MCF 10A (cell line): ENCODE measurements at places on chromosomes 16 and 17.

DNA sequence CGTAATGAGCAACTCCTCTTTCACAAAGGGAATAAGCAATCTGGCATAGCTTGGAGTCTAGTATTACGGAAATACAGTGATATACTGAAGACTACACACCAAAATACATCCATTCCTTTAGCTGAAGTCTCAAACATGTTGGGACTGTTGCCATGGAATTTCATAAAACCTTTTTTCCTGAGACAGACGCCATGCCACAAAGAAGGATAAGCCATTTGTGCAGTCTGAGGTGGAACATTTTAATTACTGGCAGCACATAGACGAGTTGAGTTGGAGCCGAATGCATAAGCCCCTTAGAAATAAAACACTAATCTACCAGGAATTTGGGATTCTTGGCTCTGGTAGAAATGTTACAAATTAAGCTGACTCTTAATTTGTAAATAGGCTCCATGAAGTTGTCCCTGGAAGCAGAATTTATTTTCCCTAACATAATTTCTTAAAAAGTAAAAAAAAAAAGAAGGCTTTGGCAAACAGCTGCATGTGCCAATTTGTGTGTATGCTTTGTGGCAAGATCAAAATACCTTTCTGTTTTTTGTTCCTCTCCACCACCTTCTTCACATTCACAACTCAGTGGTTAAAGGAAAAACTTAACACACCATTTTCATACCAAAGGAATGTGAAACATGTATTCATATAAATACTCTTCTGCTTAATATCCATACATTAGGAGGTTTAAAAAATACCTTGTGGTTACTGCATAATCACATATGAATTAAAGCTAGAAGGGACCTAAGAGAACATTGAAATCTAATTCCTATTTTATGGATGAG is 25.5 kb downstream of the GRB7 start:
- H3K4me1 ChIP-seq = no peaks in the 10 kb centered on the region
- H3K4me3 ChIP-seq = no peak overlapping the region
- no peak for DNase-seq
- peaks cover 5% of the 10 kb centered on the region for H3K36me3 ChIP-seq
- no peak overlapping the region for H3K27ac ChIP-seq

- H3K27ac ChIP-seq = no peak within 1 kb of the TSS
- no peak within 1 kb of the TSS for H3K4me3 ChIP-seq
- H3K36me3 ChIP-seq = peaks cover 56% of the 10 kb centered on the region
Observed at GRCh38 chr17:42844271-42844670, at the start of gene AOC2. TSS of gene AOC2 (plus strand) at chr17:42844580. CDS start at chr17:42844627, 47 bp downstream.

GRCh38 chr17:50187394-50187725 is 14.1 kb downstream of the COL1A1 start:
- DNase-seq = no peak
- H3K36me3 ChIP-seq = peaks cover 20% of the 10 kb centered on the region
- H3K27ac ChIP-seq = no peak overlapping the region
- no peak overlapping the region for H3K4me3 ChIP-seq

- H3K4me1 ChIP-seq = no peaks in the 10 kb centered on the region
- H3K4me3 ChIP-seq = no peak overlapping the region
- no peak for DNase-seq
- no peaks in the 10 kb centered on the region for H3K27me3 ChIP-seq
- H3K36me3 ChIP-seq = peaks cover 18% of the 10 kb centered on the region
- no peak overlapping the region for H3K27ac ChIP-seq
Observed at GRCh38 chr17:67532326-67532871, 155.3 kb downstream of the PITPNC1 start.

GRCh38 chr17:19380481-19381301 is 2.4 kb downstream of the MAPK7 start:
- H3K27me3 ChIP-seq = no peaks in the 10 kb centered on the region
- DNase-seq = no peak
- peaks cover 28% of the 10 kb centered on the region for H3K36me3 ChIP-seq
- no peak overlapping the region for H3K27ac ChIP-seq

DNA sequence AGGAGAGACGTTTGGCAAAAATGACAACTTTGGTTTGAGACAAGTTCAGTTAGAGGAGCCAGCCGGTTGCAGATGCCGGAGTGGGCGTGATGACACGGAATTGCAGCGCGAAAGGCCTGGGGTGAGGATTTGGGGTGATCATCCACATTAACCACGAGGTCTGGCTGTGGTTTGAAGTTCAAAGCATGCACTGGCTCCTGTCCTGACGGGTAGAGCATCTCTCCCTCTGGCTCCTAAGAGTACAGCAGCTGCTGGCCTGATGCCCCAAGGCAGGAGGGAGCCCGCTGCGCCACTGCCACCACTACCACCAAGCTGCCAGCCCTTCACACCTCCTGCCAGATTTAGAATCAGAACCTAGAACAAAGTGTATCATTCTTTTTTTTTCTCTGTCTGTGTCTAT is 3.7 kb downstream of the RHBDL3 start:
- no peak overlapping the region for H3K27ac ChIP-seq
- H3K4me1 ChIP-seq = peaks cover 6% of the 10 kb centered on the region
- peaks cover 77% of the 10 kb centered on the region for H3K27me3 ChIP-seq
- DNase-seq = no peak
- H3K36me3 ChIP-seq = no peaks in the 10 kb centered on the region

GRCh38 chr17:48113201-48113676 is 5.7 kb downstream of the SNX11 start:
- no peaks in the 10 kb centered on the region for H3K27me3 ChIP-seq
- H3K4me3 ChIP-seq = no peak overlapping the region
- no peak overlapping the region for H3K27ac ChIP-seq
- DNase-seq = no peak
- H3K4me1 ChIP-seq = peaks cover 15% of the 10 kb centered on the region

GRCh38 chr16:61993108-61993507 is 43.1 kb downstream of the CDH8 start:
- no peak overlapping the region for H3K27ac ChIP-seq
- peaks cover 42% of the 10 kb centered on the region for H3K27me3 ChIP-seq
- no peak overlapping the region for H3K4me3 ChIP-seq
- no peak for DNase-seq
- no peaks in the 10 kb centered on the region for H3K4me1 ChIP-seq
